ENCODE measurements at places on chromosomes 4 and X.

DNA sequence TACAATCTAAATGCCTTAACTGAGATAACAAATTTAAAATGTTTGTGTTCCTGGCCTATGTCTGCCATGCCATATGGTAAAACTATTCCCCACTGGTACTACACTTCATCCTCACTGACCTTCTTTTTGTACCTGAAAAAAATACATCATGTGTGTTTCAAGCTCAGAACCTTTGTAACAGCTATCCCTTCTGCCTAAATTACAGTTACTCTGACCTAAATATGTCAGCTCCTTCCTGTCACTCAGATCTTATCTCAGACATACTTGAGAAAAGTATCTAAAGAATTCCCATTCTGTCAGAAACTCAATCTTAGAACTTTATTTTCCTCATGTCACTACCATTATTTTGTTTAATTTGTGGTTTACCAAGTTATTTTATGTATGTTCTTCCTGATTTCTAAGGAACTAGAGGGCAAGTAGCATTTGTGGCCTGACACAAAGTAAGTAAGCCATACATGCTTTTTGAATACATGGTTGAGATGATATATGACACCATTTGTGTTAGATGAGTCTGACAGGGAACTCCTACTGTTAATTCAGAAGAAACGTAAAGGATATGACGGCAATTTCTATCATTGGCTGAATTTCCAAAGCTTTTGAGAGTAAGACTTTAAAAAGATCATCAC is 456.5 kb upstream of the NDST3 start:
- DNase-seq = no peak

GRCh38 chr4:173334085-173334890 is at the start of gene HMGB2:
TSS of gene HMGB2 (minus strand) at chr4:173334358. CDS start at chr4:173333649, 709 bp downstream.
- DNase-seq = peak; percentile 87

DNA sequence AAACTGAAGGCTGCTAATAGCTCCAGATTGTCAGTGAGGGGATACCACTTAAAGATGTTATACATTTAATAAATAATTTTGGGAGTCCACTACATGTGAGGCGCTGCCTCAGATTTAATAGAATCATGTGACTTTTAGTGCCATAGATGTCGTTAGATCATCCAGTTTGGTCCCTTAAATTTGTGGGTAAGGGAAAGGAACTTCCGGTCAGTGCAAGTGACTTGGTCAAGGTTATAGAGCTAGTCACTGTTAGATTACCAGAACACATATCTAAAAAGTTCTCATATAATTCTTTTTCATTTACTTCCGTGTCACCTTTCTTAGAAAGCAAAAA is 529 bp upstream of the UBA6 start:
- DNase-seq = no peak

GRCh38 chr4:7647600-7648543 is 213.1 kb upstream of the PSAPL1 start:
- no peak for DNase-seq

DNA sequence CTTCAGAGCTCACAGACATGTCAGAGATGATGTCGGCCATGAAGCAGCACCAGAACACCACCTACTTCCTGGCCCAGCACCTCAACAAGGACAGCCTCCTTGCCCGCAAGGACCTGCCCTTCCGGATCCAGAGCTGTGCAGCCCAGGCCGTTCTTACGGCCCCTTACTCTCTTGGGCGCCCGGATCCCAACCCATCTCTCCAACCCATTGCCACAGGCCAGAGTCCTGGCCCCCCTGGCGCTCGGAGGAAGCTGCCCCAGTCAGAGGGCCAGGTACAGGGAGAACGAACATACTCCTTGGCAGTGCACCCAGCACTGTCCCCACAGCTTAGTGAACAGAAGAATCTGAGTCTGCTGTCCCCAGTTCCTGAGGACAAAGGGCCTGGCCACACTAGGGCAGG is 27.9 kb upstream of the PRPS1 start:
- DNase-seq = no peak

DNA sequence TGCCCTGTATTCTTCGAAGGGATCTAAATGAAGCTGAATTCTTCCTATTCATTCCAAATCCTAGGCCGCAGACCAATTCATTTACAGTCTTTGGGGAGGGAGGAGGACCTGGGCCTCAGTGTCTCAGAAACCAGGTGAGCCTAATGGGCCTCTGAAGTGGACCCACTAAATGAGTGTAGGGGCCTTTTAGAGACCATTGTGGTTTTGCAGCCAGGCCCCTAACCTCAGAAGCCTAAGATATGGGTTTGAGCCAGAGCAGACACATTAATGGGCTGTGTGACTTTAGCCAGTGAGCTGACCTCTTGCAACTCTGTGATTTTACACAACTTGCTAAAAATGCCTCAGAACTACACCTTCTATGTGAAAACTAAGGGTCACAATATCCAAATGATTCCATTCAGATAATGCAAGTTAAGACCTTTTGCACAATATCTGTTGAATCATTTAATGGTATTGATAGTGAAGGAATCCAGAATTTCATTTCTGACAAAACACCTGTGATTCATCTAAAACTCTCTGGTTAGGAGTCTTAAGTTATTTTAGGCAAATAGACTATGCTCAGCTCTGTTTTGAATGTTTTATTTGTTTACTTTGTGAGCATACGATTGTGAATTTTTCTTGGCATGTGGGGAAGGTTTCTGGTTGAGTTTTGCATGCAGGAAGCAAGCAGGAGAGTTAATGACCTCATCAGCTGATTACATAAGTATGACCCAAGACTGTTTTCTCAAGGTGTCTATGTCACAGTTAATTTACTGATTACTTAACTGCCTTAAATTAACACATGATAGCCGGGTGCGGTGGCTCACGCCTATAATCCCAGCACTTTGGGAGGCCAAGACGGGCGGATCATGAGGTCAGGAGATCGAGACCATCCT is 75.0 kb downstream of the EVC start:
- DNase-seq = no peak

GRCh38 chrX:10230222-10230621 is 73.4 kb downstream of the CLCN4 start:
- no peak for DNase-seq

- DNase-seq = no peak
Measured at GRCh38 chrX:96455078-96455477, 229.6 kb upstream of the DIAPH2 start.

- peak; percentile 87 for DNase-seq
Measured at GRCh38 chr4:88456670-88457306, at the start of gene HERC5. TSS of gene HERC5 (plus strand) at chr4:88457119. CDS start at chr4:88457270, 151 bp downstream.

GRCh38 chrX:19679787-19680186 is 164.5 kb upstream of the MAP3K15 start:
- DNase-seq = no peak

- no peak for DNase-seq
Measured at GRCh38 chr4:163591614-163592020, 97.1 kb downstream of the TMA16 start.

DNA sequence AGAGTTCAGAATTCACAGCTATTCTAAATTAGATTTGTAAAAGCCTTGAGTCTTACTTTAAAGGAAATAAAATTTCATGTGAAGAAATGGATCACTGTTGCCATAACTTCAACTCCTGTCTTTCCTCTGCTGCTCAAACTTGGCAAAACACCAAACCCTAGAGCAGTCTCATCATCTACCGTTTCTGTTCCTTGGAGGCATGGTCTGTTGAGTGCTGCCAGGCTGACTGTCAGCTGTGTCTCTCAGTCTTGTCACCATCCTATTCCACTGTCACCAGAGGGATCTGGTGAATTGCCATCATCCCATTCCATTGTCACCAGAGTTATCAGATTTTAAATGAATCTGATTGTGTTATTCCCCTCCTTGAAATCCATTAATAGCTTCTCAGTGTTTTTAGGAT is 55.6 kb downstream of the STIM2 start:
- no peak for DNase-seq

- DNase-seq = no peak
Measured at GRCh38 chr4:72690771-72691170, 121.8 kb upstream of the ADAMTS3 start.

- no peak for DNase-seq
Measured at GRCh38 chr4:171025776-171026175, 787.4 kb upstream of the GALNTL6 start.

DNA sequence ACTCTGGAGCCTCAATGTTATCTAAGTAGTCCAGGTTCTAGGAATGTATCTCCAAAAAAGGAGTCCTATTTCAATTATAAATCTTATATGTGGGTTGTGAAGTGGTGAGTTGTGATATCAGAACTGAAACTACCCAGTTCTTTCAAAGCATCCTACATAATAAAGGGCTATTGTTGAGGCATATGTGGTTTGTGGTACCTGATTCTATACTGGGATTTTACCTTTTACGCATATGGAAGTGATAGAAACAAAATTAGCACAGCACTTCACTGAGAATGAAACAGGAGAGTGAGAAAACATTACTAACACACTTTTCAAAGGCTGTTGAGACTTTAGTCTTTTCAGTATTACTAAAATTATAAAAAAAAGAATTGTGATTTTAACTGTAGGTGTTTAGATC is 417.7 kb upstream of the GALNT7 start:
- no peak for DNase-seq

- no peak for DNase-seq
Measured at GRCh38 chr4:151992332-151993154, 231.7 kb upstream of the GATB start.

GRCh38 chr4:138964716-138965426 is 50.7 kb upstream of the NOCT start:
- no peak for DNase-seq

GRCh38 chr4:145511913-145512522 is 30.4 kb downstream of the SMAD1 start:
- no peak for DNase-seq

GRCh38 chrX:119273420-119274192 is 37.5 kb downstream of the PGRMC1 start:
- DNase-seq = no peak

- DNase-seq = no peak
Measured at GRCh38 chrX:140866446-140866845, 135.9 kb upstream of the SPANXB1 start.

DNA sequence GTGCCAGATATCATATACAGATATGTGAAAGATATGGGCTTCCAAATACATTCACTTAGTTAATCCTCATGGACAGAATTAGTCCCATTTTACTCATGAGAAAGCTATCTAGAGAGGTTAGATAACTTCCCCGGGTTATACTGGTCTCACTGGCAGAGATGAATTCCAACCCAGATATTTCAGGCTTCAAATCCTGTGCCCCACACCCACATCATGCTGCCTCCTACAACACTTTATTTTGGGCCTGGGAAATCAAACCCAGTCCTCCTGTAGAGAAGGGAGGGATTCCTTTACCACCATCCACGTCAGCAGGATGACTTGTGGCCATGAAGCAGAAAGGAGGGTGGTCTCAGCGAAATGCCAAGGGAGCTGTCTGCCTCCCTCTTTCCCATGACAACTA is 113.8 kb downstream of the ATP10D start:
- DNase-seq = no peak

DNA sequence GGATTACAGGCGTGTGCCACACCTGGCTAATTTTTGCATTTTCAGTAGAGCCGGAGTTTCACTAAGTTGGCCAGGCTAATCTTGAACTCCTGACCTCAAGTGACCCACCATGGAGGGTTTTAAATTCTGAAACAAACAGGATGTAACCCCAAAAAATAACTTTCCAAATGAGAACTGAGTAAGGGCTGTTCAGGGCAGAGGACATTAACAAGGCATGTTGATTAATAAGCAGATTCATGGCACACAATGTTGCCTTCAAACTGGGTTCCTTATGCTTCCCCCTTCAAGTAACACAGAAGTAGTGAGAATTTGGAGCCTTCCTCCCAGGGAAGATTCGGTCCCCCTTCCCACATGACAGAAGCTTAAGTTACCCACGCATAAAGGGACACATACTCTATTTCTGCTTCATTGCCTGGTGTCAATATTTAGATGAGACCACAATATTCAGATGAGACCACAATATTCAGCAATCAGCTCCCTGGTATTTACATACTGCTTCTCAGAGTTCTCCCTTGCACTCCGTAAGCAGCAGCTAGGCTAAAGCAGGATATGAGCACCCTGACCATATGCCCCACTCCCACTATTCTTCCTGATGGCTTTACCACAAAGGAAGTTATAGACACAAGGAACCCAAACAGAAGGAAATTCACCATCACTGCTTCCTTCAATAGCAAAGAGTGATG is 21.4 kb downstream of the GRSF1 start:
- DNase-seq = no peak

DNA sequence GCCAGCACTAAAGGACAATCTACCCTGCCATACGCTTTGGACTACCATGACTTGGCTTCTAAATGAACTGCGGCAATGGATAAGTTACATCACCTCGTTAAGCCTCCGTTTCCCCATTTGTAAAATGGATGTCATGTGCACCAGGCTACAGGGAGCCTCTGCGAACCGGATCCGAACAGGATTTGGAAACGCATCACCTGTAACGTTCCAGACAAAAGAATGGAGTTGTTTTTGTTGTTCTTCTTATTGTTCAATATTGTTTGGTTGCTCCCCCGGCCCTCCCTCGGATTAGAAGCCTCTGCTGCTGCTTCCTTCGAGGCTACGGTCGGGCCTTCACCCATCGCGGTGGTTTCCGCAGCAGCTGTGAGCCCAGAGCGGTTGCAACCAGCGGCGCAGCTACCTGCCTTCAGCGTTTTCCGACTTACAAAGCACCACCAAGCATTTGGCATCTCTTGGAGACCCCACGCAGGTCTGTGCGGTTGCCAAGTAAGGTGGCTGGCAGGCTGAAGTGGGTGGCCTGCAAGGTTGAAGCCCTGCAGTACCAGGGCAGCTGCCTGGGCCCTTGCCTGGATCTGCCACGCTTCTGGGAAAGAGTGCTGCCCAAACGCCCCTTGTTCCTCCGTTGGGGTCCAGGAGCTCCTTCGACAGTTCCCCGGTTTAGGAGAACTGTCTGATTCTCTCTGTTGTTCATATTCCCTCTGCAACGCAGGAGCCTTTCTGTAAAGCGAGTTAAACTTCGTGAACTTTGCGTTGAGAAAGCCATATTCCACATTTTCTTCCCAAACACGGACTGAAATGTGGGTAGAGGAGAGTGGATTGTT is 7.1 kb downstream of the NKX3-2 start:
- DNase-seq = no peak

GRCh38 chr4:118834070-118834469 is 1.9 kb downstream of the SEC24D start:
- DNase-seq = no peak

DNA sequence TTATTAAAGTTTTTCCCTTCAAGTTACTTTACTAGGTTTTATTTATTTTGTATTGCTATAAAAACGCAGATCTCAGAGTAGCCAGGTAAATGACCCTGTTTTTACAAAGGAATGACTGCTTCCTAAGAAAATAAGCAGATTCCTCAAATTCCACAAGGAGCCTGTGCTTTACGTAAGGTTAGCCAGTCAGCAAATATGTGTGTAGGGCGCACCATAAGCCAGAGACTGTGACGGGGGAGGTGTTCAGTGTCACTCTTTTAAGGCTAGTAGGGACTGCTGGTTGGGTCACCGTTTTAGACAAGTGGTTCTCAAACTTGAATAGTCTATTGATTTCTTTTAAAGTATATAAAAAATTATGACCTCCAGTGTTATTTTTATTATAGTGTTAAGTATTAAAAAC is 119.9 kb downstream of the ANK2 start:
- DNase-seq = no peak

All from GM12892 (cell line).